ENCODE measurements at places on chromosomes 5 and 9.

DNA sequence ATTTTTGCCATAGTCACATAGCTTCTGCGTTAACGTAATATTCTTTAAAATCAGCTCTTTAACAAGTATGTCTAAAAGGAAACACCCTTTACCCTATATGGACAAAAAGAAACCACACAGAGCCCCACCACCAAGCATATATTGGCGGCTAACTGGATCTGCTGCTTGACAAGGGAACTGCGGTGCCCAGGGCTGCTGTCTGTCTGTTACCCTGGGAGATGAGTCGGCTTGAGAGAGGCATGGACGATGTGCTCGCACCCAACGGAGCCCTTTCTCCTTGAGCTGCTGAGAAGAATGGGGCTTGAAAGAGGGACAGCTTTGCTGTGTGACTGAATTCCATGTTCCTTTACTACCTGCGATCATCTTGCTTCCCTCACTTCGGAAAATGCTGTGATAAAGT is 158.6 kb upstream of the SHB start:
- peak overlapping the region; percentile 70 for H3K27ac ChIP-seq
- no peaks in the 10 kb centered on the region for H3K27me3 ChIP-seq
- peak; percentile 86 for DNase-seq
- peaks cover 14% of the 10 kb centered on the region for H3K4me1 ChIP-seq
- no peak overlapping the region for H3K4me3 ChIP-seq
- H3K36me3 ChIP-seq = no peaks in the 10 kb centered on the region

DNA sequence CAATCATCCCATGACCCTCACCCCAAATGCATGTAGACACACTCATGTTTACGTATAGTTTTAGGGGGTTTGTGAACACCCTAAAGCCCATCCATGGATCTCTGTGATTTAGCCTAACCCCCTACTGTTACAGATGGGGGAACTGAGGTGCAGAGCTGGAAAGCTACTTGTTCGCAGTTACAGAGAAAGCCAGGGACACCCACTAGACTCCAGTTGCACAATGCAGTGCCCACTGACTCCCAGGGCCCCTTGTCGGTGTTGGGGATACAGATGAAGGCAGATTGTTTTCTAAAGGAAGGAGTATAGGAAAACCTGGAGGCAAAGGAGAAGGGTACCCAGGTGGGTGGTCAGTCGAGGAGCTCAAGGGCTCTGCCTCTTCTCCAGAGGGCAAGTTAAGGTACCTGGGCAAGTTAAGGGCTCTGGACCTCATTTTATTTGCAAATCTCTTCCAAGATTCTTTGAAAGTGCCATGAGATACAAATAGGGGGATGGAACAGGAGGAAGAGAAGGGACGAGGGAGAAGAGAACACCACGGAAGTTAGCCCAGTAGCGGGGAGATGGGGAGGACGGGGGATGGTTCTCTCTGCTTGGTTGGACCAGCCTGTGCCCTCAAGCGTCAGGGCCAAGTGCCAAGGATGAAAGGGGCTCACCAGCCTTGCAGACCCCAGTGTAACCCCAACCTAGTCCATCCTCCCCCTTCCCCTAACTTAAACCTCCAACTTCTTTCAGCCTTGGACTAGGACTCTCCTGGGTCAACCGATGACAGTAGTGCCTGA is 958 bp downstream of the MYOZ3 start:
- DNase-seq = no peak
- H3K36me3 ChIP-seq = no peaks in the 10 kb centered on the region
- peaks cover 13% of the 10 kb centered on the region for H3K4me1 ChIP-seq
- H3K27ac ChIP-seq = no peak overlapping the region
- no peak overlapping the region for H3K4me3 ChIP-seq

DNA sequence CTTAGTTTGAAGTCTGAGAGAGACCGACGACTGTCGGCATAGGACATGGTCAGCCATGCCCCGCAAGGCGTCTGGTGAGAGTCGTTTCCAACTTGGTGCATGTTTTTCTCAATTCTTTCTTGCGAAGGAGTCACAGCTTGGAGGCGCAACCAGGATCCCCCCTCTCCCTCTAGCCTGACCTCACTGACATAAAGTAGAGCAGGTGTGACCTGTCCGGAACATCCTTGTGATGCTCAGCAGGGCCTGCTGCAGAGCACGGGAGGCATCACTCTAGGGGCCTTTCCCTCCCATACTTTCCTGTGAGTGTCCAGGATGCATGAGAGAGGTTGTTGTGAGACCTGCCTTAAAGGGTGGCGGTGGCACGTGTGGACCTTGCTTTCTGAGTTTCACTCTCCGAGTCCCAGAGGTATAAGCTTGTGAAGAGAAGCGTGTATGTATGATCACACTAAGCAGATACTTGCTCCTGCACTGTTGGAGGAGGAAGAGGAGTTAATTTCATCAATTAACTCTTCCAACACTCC is 5.0 kb downstream of the TENT4A start:
- peaks cover 16% of the 10 kb centered on the region for H3K4me1 ChIP-seq
- H3K27me3 ChIP-seq = no peaks in the 10 kb centered on the region
- peaks cover 16% of the 10 kb centered on the region for H3K36me3 ChIP-seq
- no peak overlapping the region for H3K4me3 ChIP-seq
- no peak overlapping the region for H3K27ac ChIP-seq
- no peak for DNase-seq

- H3K36me3 ChIP-seq = no peaks in the 10 kb centered on the region
- DNase-seq = peak; percentile 74
- no peak overlapping the region for H3K4me3 ChIP-seq
Measured at GRCh38 chr5:59116231-59116865, 533.5 kb downstream of the RAB3C start.

DNA sequence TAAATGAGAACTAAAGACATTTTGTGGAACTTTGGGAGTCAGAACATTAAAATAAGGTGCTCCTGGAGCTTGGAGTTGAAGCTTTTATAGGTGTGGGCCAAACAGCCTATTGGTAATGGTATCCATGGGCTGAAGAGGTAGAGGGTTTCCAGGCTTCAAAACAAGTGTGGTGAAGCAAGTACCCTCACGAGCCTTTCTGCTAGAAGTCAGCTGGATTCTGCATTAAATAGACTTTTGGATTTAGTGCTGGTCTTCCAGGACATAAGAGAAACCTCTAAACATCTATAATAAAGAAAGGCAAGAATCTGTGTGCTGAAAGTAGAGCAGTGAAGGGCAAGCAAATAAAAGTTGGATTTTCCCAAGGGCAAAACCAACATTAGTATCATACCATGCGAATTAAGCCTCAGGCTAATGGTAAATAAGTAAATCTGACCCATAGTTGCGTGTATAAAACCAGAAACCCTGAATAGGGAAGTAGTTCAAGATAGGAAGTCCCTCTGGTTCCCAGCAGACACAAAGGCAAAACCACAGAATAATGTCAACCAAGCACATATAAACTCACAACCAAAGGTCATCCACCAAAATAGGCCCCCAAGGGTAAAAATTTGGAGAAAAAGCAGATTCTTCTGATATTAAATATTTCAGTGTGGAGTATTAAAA is 306.3 kb downstream of the TLE4 start:
- H3K4me1 ChIP-seq = no peaks in the 10 kb centered on the region
- H3K36me3 ChIP-seq = no peaks in the 10 kb centered on the region
- no peak overlapping the region for H3K27ac ChIP-seq
- no peaks in the 10 kb centered on the region for H3K27me3 ChIP-seq

DNA sequence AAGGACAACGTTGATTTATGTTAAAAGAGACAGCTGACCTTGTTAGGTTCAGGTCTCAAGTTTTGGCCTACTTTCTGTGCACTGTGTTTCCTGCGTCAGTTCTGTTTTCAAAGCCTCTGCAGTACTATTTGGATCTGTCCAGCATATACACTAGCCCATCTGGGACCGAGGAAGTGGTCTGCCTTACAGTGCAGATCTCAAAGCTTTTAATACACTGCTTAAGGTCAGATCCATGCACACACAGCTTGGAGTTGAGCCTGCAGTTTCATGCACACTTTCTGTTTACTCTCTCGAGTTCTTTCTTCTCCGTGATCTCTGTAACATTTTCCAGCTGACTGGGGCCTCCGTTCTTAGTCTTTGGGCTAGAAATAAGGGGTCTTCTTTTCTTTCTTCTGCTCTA is 24.1 kb downstream of the CARTPT start:
- H3K36me3 ChIP-seq = no peaks in the 10 kb centered on the region
- no peak overlapping the region for H3K27ac ChIP-seq
- H3K4me1 ChIP-seq = no peaks in the 10 kb centered on the region
- H3K4me3 ChIP-seq = no peak overlapping the region
- no peak for DNase-seq

DNA sequence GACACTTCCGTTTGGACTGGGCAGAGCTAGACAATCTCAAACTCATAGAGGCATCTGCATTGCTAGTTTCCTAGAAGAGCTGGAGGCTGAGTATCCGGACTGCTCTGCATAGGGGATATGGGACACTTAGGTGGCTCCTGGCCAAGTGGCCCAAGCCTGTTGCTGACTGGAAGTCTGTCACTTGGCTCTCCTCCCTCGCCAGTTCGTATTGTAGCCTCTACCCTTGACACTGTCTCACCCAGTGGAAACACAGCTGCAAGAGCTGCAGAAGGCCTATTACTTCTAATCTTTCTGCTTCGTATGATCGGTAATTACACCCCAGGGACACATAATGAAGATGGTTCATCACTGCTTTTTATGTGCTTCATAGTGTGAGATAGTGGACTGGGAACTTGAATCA is 34.7 kb downstream of the ITGA1 start:
- no peaks in the 10 kb centered on the region for H3K36me3 ChIP-seq
- H3K27ac ChIP-seq = no peak overlapping the region
- no peak overlapping the region for H3K4me3 ChIP-seq
- H3K27me3 ChIP-seq = no peaks in the 10 kb centered on the region

- H3K4me3 ChIP-seq = no peak overlapping the region
- H3K27me3 ChIP-seq = no peaks in the 10 kb centered on the region
- no peaks in the 10 kb centered on the region for H3K4me1 ChIP-seq
- DNase-seq = no peak
- H3K36me3 ChIP-seq = no peaks in the 10 kb centered on the region
- H3K27ac ChIP-seq = no peak overlapping the region
Measured at GRCh38 chr5:75368391-75368790, 31.4 kb downstream of the HMGCR start.

GRCh38 chr5:1299511-1299850 is 4.6 kb upstream of the TERT start:
- no peaks in the 10 kb centered on the region for H3K36me3 ChIP-seq
- H3K27ac ChIP-seq = no peak overlapping the region

GRCh38 chr5:7213525-7213924 is 182.4 kb upstream of the ADCY2 start:
- no peak for DNase-seq
- H3K4me3 ChIP-seq = no peak overlapping the region
- H3K4me1 ChIP-seq = peaks cover 2% of the 10 kb centered on the region
- H3K27ac ChIP-seq = no peak overlapping the region
- H3K27me3 ChIP-seq = no peaks in the 10 kb centered on the region

- no peaks in the 10 kb centered on the region for H3K27me3 ChIP-seq
- peak overlapping the region; percentile 34 for H3K27ac ChIP-seq
- H3K4me1 ChIP-seq = no peaks in the 10 kb centered on the region
- no peak overlapping the region for H3K4me3 ChIP-seq
- H3K36me3 ChIP-seq = no peaks in the 10 kb centered on the region
- no peak for DNase-seq
Measured at GRCh38 chr9:29440449-29440848, 1867.2 kb upstream of the C9orf72 start.

GRCh38 chr5:165057145-165057544 is 1551.7 kb downstream of the MAT2B start:
- no peaks in the 10 kb centered on the region for H3K36me3 ChIP-seq
- no peaks in the 10 kb centered on the region for H3K4me1 ChIP-seq
- H3K27me3 ChIP-seq = no peaks in the 10 kb centered on the region
- no peak overlapping the region for H3K27ac ChIP-seq
- DNase-seq = peak; percentile 39
- no peak overlapping the region for H3K4me3 ChIP-seq

DNA sequence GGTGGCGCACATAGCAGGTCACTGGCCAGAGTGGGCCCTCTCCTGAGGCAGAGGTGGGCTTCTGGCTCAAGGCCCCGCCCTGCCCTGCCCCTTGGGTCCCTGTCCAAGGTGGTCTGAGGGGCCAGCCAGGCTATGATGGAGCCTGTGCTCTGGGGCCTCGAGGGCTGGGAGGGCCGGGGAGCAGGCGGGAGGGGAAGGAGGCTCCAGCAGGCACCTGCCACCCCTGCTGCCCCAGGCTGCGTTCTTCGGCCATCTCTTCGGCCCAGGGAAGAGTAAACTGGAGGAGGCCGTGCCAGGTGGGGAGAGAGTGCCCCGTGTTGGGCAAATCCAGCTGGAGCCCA is 14.6 kb downstream of the FIBCD1 start:
- H3K4me3 ChIP-seq = no peak overlapping the region
- no peak overlapping the region for H3K27ac ChIP-seq
- no peaks in the 10 kb centered on the region for H3K27me3 ChIP-seq
- H3K36me3 ChIP-seq = no peaks in the 10 kb centered on the region

DNA sequence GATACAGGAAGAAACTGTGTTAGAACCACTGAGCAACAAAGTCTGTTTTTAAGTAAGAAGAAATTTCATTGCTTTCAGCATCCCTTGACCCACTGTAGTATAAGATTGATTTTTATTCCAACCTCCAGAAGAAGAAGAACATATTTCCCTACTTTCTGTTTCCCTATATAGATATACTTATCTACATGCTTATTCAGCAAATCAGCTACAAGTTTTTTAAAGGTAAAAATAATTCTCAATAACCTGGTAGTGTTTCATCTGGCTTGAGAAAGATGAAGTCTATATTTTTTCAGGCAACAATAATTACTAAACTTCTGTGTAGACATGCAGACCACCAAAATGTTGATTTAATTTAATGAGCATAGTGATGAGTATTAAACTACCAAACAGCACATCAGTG is 201.0 kb downstream of the OSTF1 start:
- no peaks in the 10 kb centered on the region for H3K36me3 ChIP-seq
- H3K4me3 ChIP-seq = no peak overlapping the region
- no peaks in the 10 kb centered on the region for H3K4me1 ChIP-seq
- no peak overlapping the region for H3K27ac ChIP-seq
- DNase-seq = no peak

DNA sequence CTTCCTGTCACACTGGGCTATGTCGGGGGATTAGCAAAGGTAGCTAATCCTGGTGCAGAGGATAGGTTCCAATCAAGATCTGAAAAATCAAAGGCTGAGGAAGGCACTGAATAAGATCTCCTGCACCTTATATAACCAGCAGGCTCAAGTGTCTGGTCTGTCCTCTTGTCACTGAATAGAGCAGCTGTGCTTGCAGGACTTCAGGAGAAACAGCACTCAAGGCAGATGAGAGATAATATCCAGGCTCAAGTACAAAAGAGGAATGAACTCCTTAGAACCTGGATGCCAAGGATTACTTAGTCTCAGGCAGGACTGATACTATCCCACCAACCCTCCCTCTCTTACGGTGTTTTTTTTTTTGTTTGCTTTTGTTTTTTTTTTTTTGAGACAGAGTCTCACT is 108.8 kb upstream of the LRRTM2 start:
- no peaks in the 10 kb centered on the region for H3K36me3 ChIP-seq
- peaks cover 3% of the 10 kb centered on the region for H3K4me1 ChIP-seq
- H3K27me3 ChIP-seq = no peaks in the 10 kb centered on the region

GRCh38 chr5:119453040-119453373 is 710 bp downstream of the HSD17B4 start:
- peaks cover 4% of the 10 kb centered on the region for H3K4me1 ChIP-seq
